ENCODE measurements at places on chromosomes 16 and 17.

DNA sequence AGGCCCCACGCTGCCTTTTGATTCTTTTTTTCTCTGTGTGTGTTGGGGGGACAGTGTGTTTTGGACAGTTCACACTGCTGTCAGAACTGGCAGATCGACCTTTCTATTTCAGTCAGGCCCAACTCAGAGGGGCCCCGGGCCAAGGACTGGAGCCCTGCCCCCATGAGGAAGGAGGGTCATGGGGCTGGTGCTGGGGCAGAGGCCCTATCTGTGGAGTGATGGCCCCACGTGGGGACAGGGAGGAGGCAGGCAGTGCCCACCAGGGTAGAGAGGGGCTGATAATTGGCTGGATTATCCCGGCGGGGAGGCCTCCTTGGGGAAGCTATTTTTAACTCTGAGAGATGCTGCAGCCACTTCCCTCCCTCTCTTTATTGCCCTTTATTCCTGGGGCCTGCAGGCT is 5.7 kb upstream of the KCNJ12 start:
- no peak for DNase-seq

GRCh38 chr17:59643159-59644140 is 23.8 kb downstream of the CLTC start:
- no peak for DNase-seq

DNA sequence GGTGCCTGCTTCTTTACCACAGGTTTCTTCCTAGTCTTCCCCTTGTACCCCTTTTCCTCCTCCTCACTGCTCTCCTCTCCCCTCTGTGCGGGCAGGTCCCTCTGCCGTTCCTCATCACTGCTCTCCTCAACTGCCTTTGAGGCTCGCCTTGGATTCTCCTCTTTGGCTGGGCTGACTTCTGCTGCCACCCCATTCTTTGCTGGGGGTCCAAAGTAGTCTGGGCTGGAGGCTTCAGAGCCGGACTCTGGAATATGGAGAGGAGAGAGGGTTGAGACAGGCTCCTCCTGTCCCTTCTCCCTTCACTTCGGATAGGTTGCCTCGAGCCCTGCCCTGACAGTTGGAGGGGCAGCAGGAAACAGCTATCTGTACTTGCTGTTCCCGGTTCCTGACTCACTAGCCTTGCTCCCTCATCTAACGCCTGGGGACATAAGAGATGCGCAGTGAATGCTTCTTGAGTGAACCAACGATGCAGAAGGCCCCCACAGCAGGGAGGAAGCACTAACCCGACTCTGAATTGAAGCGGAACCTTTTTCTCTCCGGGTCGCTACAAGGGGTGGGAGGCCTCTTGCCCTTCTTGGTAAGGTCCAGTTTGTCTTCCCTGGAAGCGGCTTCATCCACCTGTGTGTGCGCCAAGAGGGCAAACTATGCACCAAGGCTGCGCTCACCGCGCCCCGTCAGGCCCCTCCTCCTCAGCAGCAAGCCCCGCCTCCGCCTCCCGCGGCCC is 655 bp downstream of the HIRIP3 start:
- DNase-seq: no peak

GRCh38 chr17:34099859-34100515 is 155.1 kb upstream of the CCL2 start:
- no peak for DNase-seq

DNA sequence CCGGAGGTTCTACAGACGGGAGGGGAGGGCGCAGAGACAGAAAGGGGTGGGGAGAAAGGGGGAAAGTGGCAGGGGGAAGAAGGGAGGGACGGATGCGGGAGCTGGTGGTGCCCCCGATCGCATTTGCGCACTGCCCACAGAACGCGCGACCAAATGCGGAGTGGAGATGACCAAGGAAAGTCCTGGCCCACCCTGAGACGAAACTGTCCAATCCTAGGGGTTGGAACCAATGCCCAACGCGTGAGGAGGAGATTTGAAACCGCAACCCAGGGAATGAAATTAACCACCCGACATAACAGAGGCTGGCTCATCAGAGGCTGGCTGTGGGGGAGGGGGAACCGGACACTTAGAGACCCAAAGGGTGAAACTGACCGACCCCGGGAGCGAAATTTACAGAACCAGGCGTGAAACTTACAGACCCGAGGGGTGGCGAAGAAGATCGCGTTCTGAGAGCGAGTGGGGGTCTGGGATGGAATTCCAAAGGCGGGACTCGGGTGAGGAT is 1.4 kb downstream of the HES7 start:
- no peak for DNase-seq

- no peak for DNase-seq
These were observed 14.0 kb downstream of the HERPUD1 start for GRCh38 chr16:56945847-56946527.

- no peak for DNase-seq
These were observed 534 bp downstream of the ARL2BP start for GRCh38 chr16:57245472-57246113.

- no peak for DNase-seq
These were observed 94.8 kb upstream of the DNAH9 start for GRCh38 chr17:11503308-11504035.

DNA sequence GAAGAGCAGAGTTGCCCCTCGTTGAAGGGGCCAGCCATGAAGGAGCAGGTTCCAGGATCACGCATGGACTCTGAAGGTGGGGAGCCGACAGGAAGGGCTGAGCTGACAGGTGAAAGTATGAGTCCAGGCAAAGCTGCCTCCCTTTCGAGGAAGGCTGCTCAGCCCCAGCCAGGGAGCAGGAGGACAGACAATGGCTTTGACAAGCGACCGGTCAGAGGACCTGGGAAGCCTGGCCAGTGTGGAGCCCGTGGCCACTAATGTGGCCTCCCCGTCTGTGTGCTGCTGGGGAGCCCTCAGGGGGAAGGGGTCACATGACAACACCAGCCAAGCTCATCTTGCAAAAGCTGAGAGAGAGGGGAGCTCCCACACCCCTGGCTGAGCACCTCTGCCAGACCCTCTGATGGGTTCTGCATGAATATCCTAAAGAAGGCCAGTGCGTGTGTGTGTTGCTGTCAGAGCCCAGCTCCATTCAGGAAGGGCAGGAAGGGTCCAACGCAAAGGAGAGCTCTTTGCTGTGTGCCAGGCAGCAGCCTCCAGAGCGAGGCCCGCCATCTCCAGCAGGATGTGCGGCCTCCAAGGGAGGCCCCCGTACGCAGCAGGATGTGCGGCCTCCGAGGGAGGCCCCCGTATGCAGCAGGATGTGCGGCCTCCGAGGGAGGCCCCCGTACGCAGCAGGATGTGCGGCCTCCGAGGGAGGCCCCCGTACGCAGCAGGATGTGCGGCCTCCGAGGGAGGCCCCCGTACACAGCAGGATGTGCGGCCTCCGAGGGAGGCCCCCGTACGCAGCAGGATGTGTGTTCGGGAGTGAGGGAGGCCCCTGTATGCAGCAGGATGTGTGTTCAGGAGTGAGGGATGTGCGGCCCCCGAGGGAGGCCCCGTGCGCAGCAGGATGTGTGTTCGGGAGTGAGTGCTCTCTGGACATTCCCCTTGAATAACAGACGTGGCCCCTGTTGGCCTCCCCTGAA is 102.1 kb upstream of the CHMP6 start:
- DNase-seq: no peak

GRCh38 chr16:69169607-69170352 is 17.2 kb upstream of the SNTB2 start:
- DNase-seq: no peak

GRCh38 chr16:66254106-66254505 is 112.4 kb upstream of the CDH5 start:
- no peak for DNase-seq

- no peak for DNase-seq
These were observed 16.7 kb upstream of the GNG13 start for GRCh38 chr16:817001-817906.
